DND-41 (cell line): ENCODE measurements at places on chromosomes 3 and 15.

- DNase-seq: peak; percentile 46
Measured at GRCh38 chr3:14570089-14570488, 29.9 kb upstream of the GRIP2 start.

- DNase-seq: no peak
Measured at GRCh38 chr15:27426805-27427204, 455.8 kb downstream of the GABRG3 start.

DNA sequence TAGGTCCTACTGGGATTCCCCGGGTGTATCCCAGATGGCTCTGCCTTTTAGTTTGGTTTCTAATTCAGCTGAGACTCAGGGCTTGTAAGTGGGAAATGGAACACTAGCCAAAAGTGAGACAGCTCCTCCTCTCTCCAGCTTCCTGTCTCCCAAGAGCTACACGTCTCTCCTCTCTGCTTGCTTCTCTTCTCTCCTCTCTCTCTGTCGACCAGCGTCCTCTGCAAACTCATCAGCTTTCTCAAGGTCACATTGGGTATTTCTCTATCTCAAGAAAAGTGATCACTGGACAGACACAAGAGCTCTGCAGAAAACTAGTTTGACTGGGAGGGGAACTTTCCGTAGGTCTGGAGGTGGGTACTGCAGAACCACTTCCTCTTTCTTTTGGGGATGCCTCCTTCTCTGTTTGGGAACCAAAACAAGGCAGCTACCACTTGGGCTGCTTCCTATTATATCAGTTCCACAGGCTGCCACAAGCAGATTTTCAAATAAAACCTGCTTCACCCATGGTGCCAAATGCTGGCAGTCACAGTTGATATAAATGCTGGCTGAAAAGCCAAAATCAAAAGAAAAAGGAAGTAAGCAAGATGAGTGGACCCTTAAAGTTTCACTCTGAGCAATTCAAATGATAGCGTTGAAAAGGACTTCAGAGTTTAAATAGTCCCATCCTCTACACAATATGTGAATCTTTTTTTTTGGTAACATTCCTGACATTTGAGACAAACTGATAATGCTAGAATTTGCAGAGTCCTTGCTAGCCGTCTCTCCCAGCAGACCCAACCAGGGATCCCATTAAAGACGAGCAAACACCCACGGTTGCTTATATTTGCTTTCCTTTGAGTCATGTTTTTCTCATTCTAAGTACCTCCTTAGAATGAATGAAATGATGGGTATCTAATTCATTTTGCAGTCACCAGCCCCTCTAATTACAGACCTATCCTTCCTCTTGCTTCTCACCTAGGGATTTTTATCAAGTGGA lies 7.2 kb upstream of the DYNC1LI1 start:
- peak; percentile 30 for DNase-seq

- DNase-seq: no peak
Measured at GRCh38 chr15:70704731-70705130, 58.6 kb downstream of the UACA start.

GRCh38 chr3:171959532-171960089 lies 79.8 kb upstream of the FNDC3B start:
- no peak for DNase-seq

DNA sequence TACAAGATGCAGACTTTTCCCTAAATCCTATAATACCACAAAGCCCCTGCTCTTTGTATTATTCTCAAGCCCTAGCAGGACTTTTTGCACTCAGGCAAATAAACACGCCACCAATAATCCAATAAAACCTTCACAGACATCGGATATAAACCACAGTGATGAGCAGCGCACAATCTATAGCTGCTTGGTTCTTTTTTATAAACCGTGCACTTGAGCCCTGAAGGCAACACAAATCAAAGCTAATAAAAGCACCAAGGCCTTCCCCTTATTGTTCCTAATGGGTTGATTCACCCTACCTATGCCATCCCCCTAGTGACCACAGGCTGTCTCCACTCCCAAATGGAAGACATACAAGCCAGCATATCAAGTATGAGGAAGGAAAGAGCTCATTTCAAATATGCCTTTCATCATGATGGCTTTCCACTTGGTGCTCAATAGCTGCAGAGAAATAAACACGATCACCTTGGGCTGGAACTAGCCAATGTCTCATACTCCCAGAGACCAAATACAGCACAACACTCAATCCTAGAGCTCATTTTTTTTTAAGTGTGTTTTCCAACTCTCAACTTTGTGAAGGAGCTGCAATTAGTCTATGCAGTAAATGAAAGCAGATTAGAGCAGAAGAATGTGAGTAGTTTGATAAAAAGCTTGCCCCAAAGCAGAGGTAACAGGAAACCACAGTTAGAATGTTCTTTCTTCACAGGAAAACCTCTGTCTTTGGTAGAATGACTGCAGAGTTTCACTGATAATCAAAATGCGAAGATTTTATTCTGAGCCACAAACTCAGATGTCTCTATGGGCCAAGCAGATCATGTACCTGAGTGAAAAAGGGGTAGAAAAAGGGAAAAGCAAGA lies 573.9 kb downstream of the AGBL1 start:
- DNase-seq: no peak

- DNase-seq: no peak
Measured at GRCh38 chr3:122103821-122104514, 48.8 kb downstream of the CD86 start.

- DNase-seq: no peak
Measured at GRCh38 chr3:127834771-127835170, 12.5 kb upstream of the MGLL start.

GRCh38 chr15:47066392-47066791 lies 650.9 kb upstream of the SEMA6D start:
- DNase-seq: no peak

DNA sequence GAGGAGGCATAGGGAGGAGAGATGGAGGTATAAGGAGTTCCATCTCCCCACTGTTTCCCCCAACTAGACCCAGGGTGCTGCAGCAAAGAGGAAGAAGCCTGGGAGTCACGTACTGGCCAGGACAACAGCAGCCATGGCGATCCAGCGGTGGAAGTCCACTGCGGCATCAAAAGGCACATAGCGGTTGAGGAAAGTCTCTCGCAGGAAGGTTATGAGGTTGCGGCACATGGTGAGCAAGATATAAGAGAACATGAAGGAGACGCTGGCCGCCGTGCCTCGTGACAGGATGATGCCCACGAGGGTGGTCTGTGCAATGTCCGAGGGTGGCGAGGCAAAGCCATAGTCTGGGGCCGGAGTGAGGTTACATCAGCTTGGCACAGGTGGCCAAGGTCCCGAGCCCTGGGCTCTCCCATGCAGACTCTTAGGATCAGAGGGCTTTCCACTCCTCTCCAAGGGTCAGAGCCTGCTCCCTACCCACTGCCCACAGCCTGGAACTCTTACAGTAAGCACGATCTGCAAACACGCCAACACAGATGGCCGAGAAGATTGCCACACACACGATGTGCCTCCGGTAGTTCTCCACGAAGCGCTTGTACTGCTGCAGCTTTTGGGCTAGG lies 14.3 kb downstream of the DUOX2 start:
- DNase-seq: no peak

DNA sequence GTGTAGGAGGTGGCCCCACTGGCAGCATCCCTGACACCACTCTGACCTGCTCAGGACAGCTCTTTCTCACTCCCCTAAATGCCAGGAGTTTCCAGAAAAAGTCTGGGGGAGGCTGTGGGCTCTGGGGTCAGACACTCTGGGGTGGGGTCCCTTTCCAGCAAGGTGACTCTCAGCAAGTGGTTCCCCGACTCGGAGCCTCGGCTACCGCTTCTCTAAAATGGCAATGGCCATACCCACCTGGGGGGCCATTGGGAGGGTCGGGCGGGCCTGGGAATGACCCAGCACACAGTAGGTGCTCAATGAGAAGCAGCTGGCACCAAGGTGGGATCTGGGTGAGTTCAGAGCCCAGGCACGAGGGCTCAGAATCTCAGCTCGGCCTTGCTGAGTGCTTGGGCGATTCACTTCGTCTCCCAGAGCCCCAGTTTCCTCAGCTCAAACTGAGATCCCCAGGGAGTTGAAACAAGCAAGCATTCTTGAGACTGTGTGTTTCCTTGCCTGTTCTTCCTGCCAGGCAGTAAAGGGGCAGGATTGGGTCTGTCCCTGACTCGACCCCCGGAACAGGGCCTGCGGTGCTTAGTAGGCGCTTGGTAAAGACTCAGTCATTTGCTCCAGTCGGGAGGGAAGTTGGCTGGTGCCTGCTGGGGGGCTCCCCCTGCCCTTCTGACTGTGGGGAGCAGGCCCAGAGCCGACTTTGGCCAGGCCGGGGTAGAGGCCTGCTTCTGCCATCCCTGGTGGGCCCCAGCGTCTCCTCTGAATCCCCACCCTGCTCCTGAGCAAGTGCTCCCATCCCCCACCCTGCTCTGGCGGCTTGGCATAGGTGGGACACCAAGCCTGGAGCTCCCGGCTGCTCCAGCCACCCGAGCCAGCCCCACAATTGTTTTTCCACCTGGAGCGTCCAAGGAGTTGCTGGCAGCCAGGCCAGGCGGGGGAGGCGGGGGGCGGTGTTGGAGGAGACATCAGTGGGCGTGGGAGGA lies 32.9 kb upstream of the FBLN2 start:
- DNase-seq: no peak

DNA sequence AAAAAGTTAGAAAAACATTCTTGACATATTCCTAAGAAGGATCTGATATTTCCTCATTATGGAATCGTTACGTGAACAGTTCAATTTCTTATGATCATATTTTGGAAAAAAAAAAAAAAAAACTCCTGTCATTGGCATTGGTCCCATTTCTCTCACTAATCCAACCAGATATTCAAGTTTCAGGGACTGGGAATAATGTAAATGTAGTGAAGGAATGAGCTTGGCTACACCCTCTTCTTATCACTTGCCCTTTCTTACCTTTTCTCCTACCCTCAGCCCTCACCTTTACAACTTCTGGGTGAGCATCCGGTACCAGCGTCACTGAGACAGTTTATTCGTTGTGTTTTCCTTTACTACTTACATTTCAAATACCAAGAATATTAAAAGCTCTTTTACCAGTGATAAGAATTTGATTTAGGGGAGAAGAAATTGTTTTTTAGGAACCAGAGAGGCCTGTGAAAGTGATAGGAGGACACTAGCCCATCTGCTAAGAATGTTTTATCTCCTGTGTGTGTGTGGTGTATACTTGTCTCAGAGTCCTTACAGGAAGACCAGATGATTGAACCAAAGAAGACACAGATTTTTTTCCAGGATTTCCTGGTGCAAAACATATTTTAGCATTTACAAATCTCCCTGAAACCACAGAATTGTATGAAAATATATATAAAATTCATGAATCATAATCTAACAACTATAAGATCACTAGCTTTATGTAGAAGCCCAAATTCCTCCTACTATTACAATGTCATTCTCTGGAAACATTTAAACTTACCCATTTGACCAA lies 946.7 kb downstream of the ZPLD1 start:
- DNase-seq: no peak

GRCh38 chr15:88542342-88542733 lies 4.1 kb downstream of the DET1 start:
- no peak for DNase-seq

DNA sequence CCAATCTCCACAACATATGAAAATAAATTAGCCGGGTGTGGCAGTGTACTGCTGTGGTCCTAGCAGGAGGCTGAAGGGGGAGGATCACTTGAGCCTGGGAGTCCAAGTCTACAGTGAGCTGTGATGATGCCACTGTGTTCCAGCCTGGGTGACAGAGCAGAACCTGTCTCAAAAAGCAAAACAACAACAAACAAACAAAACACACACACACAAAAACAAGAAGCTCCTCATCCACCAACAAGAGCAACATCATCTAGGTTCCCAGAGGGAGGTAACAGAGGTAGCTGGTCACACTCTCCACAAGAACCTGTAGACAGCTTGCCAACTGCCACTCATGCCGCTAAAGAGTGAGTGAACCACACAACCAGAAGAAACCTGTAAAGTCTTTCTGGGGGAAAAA lies 34.8 kb downstream of the PTPN9 start:
- no peak for DNase-seq

DNA sequence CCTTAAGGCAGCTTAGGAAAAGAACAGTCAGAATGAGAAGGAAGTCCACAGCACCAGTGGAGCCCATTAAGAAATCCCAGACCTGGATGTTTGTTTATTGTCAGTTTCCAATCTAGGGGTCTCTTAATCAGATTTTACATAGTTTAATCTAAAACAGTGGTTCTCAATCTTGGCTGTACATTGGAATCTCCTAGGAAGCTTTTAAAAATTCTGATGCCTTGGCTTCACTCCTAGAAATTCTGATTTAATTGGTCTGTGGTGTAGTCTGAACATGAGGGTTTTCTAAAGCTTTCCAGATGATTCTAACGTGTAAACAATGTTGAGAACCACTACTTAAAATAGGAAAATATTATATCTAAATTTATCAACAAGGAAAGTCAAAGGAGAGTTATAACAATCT lies 56.6 kb upstream of the SPRED1 start:
- DNase-seq: no peak

DNA sequence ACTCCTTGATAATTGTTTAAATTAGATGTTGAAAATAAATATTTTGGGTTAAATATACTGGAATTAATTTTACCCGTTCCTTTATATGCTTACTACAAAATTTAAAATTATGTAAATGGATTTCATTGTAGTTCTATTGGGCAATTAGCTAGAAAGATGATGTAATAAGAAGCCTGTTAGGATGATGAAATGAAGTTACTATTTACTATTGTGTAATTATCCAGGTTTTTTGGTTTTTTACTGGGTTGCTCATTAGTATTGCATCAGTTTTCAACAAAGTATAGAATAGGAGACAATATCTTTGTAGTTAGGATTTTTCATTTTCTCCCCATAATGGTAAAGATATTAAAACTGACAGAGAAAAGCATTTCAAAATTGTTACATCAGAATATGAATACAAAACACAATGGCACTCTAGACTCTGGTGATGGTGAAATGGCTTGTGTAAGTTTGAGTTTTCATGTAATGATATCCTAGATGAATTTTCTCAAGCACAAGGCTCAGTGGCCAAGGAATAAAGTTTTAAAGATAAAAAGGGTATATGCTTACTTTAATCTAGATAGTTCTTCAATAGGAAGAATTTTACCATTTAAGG lies 222.0 kb downstream of the P3H2 start:
- no peak for DNase-seq

GRCh38 chr3:186932281-186933181 lies 2.2 kb downstream of the ST6GAL1 start:
- no peak for DNase-seq

DNA sequence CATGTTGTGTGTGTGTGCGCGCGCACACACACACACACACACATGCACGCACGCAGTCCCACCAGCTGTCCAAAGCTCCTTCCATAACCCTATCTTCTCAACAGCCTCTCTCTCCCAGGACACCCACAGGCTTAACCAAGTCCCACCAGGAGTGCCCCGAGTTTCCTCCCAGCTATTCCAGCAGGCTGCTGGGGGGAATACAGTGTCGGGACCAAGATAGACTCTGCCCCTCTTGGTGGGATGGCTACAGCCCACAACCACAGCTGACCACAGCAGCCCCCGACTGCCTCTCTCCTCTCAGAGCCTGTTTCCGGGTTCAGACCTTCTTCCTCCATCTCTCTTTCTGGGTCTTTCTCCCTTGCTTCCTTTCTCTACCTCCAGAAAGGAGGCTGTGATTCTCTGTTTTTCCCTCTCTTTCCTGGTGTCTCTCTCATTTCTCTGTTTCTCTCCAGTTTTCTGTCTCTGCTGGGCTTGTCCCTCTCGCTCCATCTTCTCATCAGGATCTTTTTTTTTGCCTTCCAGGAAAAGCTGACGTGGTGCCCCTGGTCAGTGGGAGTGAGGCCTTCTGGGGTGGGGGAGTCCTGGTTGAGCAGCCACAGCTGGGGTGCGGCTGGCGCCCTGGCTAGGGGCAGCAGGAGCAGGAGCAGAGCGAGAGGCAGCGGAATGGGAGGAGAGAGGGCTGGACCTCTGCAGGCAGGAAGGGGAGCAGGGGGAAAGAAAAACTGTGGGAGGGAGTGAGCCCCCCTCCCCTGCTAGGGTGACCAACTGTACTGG lies 3.3 kb upstream of the ISLR start:
- no peak for DNase-seq
